ENCODE measurements at places on chromosomes 16 and 17. TPM values are rescaled to one million over a fixed set of nuclear protein-coding genes. Genes with fewer than 3 reads are reported as not detected.

The CTRB1 gene
- not detected for polyA plus RNA-seq

The CPNE7 gene
- 55.2 TPM for polyA plus RNA-seq

The RAB40B gene
- polyA plus RNA-seq, result 6.1 TPM

The KRT33A gene
- polyA plus RNA-seq, result not detected

The FOXN1 gene
- polyA plus RNA-seq, result not detected

The CHAD gene
- polyA plus RNA-seq, result not detected

The PRSS36 gene
- polyA plus RNA-seq, result 0.75 TPM

The HES7 gene
- 0.72 TPM for polyA plus RNA-seq

The PIRT gene
- polyA plus RNA-seq, result not detected

The C17orf78 gene
- not detected for polyA plus RNA-seq

The IKZF3 gene
- not detected for polyA plus RNA-seq

The NGFR gene
- polyA plus RNA-seq, result 0.13 TPM

The TNP2 gene
- polyA plus RNA-seq, result not detected

The SLC6A2 gene
- polyA plus RNA-seq, result not detected

The RHBDL1 gene
- 1.6 TPM for polyA plus RNA-seq

The KRTAP9-2 gene
- not detected for polyA plus RNA-seq

The TMEM88 gene
- 0.33 TPM for polyA plus RNA-seq

The SLC13A2 gene
- not detected for polyA plus RNA-seq

The SALL1 gene
- 0.04 TPM for polyA plus RNA-seq

The TAC4 gene
- not detected for polyA plus RNA-seq

The ACBD4 gene
- 13.7 TPM for polyA plus RNA-seq

The SOX15 gene
- 0.30 TPM for polyA plus RNA-seq

The PRR35 gene
- 0.10 TPM for polyA plus RNA-seq

The CTF1 gene
- polyA plus RNA-seq, result 0.16 TPM

The CCL1 gene
- not detected for polyA plus RNA-seq

The MYH13 gene
- polyA plus RNA-seq, result not detected

The NPIPA3 gene
- polyA plus RNA-seq, result 0.94 TPM

The ITGAX gene
- polyA plus RNA-seq, result 0.49 TPM

The ABCC3 gene
- 288 TPM for polyA plus RNA-seq

The RUNDC3A gene
- polyA plus RNA-seq, result 0.48 TPM

The PLXDC1 gene
- polyA plus RNA-seq, result 0.22 TPM

The LGALS9C gene
- polyA plus RNA-seq, result not detected

The JPT1 gene
- polyA plus RNA-seq, result 623 TPM

The DPEP2NB gene
- not detected for polyA plus RNA-seq

The PPY gene
- not detected for polyA plus RNA-seq

The CACNG1 gene
- polyA plus RNA-seq, result 0.09 TPM

The CAVIN1 gene
- 377 TPM for polyA plus RNA-seq

The KRTAP2-3 gene
- not detected for polyA plus RNA-seq

The KRT20 gene
- not detected for polyA plus RNA-seq

The HBA2 gene
- polyA plus RNA-seq, result not detected

The GLTPD2 gene
- not detected for polyA plus RNA-seq

All from A549 (cell line).